ENCODE measurements at places on chromosomes 1 and 21.

DNA sequence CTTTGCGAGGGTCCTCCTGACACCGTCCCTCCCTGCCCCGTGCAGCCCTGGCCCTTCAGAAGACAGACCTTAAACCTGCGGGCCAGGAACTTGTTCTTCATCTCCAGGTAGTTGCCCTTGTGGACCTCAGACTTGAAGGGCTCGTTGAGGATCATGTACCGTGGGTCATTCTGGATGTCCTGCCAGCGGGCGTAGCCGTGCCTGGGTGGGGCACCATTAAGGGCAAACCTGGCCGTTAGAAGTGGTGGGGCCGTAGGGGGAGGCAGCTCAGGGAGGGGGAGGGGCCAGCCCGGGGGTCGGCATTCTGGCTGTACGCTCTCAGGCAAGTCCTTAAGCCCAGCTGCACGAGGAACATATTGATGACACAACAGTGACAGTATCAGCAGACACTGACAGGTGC is 64.6 kb downstream of the KCNAB2 start:
- DNase-seq = no peak

DNA sequence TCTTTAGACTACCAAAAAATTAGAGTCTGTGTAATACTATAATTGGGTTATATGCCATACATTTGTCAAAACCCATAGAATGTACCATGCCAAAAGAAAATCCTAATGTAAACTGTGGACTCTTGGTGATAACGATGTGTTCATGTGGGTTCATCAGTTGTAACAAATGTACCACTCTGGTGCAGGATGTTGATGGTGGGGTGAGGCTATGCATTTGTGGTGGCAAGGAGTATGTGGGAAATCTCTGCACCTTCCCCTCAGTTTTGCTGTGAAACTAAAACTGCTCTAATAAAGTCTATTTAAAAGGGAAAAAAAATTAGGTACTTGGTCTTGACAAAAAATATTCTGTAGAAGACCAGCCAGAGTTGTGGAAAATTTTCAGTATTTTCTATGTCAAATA is 43.4 kb downstream of the INKA2 start:
- no peak for DNase-seq

DNA sequence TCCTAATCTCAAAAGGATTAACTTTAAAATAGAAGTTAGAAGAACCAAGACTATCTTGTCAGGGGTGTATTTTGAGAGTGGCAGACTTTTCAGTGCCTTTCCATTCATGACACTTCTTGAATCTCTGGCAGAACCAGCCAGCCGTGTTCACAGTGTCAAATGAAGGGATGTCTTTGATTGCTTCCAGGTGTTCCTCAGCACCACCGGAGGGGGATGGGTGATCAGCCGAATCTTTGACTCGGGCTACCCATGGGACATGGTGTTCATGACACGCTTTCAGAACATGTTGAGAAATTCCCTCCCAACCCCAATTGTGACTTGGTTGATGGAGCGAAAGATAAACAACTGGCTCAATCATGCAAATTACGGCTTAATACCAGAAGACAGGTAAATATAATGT is 32.3 kb downstream of the FMO1 start:
- DNase-seq = no peak

DNA sequence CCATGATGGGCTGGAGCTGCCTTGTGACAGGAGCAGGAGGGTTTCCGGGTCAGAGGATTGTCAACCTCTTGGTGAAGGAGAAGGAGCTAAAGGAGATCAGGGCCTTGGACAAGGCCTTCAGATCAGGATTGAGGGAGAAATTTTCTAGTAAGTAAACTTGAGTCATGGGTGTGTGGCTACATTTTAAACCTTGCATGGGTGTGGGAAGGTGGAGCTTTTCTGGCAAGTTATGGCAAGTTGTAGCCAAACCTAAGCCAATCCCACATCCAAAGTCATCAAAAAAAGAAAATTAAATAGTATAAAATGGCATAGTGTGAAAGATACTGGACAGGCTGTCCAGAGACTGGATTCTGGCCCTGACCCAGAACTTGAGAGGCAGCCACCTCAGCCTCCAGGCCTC is 39.8 kb upstream of the HSD3B1 start:
- no peak for DNase-seq

- DNase-seq = no peak
These were observed 431.1 kb downstream of the LRRIQ3 start for GRCh38 chr1:73766786-73767348.

DNA sequence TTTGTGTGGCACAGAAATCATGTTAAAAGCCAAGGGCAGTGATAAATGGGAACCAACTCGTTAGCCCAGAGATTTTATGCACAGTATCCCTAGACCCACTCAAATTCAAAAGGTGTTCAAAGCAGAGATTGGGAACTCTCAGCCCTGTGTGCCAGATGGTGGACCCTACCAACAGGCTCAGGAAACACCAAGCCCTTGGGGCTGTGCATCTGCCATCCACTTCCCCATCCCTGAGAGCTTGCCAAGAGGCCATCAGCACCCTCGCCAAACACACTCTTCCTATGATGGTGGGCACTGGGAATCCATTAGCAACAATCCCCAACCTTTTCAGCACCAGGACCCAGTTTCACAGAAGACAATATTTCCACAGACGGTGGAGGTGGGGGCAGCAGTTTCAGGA is 194.2 kb upstream of the NFIA start:
- DNase-seq = no peak

DNA sequence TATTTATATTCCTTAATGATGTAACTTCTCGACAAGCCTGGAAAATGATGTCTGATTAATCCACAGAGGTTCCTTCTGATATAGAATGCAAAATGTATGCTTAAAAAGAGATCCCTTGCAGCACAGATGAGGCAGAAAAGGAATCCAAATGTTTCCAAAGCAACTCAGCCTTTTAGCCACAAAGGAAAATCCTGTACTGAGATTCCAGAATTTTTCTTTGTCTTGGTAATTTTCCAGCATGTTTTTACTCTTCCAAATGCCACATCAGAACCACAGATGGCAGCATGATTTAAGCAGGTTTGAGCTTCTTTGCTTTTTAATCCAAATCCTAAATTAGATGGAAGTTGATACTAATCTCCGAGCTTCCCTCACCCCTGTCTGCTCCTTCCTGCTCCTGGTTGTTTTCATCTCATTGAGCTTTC is 176.4 kb upstream of the PALMD start:
- DNase-seq = no peak

GRCh38 chr1:147264158-147264768 is 21.8 kb downstream of the CHD1L start:
- no peak for DNase-seq

DNA sequence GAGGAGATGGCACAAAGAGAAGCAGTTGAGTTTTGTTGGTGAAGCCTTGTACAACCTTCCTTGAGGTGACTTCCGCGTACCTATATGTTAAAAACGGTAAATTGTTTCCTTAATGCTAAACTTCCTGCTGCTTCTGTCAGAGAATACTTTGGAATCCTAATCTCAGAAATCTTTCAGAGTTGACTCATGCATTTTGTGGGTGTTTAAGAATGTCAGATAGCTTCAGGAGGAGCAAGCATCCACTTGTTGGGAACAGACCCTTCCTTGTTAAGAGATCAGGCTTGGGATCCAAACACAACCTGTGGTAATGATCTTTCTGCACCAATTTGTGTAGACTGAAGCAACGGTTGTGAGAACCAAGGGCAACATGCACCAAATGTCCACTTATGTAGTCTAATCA is 29.5 kb downstream of the AK4 start:
- no peak for DNase-seq

GRCh38 chr1:77876884-77877283 is 11.5 kb upstream of the NEXN start:
- no peak for DNase-seq

DNA sequence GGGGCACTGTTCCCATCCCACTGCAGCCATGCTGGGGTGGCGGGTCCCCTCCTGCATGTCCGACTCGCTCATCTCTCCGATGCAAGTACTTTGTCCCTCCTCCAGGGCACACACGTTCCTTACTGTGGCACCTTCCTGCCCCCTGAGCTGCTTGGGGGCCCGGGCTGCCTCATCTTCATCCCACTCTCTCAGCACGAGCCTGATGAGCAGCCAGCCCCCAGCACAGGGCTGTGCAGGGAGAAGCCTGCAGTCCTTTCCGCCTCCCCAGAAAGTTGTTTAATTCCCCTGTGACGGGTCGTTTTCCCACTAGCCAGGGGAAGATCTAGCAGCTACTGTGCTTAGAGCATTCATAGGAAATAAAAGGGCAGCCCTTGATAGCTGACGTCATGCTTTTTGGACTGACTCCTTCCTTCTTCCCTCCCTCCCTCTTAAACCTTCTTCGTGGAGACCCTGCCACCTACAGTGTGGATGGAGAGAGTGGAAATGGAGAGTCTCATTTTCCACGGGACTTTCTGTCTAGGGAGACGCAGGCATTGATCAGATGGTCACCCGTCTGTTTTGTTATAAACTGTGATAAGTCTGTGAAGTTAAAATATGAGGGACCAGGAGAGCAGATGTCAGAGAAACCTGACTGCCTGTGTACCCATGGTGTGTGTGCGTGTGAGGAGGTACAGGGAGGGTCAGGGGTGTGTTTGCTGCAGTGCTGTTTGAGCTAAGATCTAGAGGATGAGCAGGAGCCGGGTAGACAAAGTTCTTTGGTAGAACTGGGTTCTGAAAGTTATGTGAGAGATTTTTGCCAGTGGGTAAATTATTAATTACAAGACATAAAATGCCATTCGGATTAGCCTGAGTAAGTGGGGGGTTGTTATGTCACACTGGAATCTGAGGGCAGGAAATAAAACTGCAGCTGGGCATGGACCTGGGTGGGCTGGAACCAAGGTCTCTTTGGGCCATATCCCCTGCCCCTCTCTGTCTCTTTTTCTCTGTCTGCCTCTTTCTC is 34.3 kb downstream of the GPR137B start:
- DNase-seq = no peak

GRCh38 chr1:199742547-199742946 is 285.0 kb upstream of the NR5A2 start:
- no peak for DNase-seq

DNA sequence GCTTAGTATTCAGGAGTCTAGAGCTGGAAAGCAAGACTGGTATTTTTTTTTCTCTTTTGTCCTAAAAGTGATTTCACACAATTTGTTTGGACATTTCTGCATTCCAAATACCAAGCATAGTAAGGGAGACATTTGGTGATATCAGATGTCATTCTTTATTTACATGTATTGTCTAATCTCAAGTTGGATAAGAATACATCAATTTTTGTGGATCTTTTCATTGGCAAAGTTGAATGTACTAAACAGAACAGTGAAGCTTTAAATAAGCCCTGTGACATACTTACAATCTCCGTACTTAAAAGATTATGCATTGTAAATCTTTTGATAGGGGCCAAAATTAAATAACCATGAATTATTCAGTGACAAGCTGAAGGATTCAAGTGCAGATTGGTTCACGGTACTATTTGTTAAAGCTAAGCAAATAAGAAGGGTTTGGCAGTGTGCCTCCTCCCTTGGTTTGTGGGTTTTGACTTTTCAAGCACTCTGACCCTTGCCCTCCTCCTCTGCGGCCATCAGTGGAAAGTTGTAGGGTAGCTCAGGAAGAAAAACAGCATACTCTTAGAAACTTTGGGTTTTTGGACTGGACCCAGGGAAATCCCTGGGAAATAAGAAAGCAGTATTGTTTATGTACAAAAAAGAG is 663.7 kb downstream of the ADGRL2 start:
- no peak for DNase-seq

DNA sequence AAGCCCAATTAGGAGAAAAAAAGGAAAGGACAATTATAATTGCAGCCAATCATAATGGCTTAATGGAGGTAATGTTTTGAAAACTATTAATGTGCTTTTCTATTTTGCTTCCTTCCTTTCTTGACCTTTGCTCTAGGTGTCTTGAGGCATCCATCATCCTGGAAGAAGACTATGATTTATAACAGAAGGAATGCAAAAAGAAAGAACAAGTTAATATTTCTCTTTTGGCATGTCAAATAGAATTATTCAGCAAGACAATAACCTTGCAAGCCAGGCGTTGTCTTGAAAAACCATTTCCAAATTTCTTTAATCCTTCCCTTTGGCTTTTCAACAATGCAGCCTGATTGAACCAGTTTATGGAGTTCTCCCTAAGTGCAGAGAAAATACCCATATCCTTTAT is 107.7 kb upstream of the USP24 start:
- DNase-seq = no peak

DNA sequence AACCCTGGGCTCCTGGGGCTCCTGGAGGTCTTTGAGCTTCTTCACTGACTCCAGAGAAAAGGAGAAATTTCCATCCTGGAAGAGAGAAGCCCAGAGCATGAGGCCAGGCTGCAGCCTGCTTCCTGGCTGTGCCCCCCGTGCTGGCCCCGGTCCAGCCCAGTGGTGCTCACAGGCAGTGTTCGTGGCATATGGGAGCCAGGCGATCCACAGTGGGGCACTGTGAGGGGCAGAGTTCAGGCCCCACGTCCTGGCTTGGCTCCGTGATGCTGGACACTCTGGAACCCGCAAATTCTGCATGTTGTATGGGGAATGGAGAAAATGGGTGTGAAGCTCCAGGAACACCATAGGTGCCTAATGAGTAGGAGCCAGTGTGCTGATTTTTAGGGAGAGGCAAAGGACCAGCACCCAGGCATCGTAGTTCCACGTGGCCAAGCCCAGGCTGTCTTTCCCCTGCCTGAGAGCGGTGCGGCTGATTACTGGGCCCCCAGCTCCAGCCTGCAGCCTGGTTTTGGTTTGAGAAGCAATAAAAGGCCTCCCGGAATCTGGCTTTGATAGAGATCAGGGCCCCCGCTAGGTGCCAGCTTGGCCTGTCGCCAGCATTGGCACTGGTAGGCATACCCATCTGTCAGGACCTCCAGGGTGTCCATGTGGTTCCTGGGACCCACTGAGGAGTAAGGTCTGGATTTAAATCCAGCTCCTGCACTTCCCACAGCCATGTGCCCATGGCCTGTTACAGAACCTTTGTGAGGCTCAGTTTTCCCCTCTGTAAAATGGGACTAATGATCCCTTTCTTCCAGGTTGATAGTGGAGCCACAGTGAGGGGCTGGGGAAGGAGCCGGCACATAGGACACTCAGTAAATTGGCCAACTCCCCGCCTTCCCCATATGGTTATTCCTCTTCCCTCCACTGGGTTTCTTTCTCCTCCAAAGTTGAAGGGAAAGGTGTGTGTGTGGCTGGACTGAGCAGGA is 725 bp downstream of the GUCA2A start:
- no peak for DNase-seq

DNA sequence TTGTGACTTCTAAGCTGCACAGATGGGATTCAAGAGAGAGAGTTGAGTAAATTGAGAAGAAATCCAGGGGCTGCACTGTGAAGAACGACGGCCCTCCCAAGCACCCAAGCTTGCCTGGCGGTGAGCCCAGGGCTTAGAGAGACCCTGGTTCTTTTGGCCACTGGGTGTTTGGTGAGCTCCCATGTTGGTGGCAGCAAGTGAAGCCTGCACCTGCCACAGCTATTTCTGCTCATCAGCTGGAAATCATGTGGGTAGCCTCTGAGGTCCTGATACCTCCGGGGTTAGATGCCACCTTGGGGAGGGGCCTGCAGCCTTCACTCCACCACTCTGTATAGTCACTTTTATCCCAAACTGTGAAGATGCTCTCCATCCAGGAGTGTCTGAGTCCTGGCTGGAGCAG is 6.2 kb upstream of the BTG2 start:
- no peak for DNase-seq

Measured in T-helper 1 cell (primary cell).